Lung microvascular endothelial cell (primary cell): ENCODE measurements at places on chromosomes 2 and 18.

DNA sequence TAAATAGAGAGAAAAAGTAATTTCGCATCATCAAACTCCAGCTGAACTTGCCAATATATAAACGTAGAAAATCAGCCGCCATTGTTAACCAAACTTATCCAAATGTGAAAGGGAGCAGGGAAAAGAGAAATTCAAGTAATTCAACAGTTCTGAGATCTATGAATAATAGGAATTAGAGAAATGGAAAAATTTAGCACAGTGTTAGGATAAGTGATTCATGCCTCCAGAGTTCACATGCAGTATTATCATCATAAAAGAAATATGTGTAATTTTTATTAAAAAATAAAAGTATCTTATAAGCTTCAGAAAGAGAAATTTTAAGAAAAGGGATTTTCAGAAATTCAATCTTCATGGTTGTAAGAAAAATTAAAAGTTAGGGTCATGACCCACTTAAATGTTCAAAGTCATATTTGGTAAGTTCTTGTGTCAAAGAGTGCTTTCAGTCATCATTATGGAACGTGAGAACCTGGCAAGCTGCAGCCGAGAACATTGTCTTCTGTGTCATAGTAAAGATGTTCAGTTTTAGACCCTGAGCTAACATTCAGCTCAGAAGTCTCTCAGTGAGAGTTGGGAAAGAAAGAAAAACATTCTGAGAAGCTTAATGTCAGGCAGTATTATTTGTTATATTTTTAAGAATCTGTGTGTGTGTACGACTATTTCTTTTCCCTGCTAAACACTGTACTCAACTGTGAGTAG, 414.3 kb upstream of the RGPD4 start:
- DNase-seq, result no peak

DNA sequence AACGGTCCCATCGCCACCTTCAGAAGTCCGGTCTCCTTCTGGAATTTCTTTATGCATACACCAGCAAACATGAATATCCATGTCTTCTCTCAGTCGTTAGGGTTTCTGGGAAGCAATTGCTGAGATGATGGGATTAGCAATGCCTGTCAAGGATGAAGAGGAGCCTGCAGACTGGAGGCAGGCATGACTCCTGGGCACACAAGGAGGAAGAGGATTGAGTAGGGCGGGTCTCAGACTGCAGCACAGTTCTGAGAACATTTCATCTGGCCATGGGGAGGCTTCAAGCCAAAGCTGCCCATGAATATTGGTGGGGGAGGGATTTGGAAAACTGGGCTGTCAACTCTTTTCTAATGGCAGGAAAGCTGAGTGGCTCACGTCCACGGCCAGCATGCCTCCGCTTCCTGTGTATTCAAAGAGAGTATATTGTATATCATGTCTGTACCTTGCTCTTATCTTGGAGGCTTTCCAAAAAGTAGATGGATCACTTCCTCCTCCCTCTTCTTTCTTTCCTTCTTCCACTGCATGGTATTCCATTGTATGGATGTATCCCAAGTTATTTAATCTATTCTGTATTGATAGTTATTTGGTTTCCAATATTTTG, 24.5 kb downstream of the MC2R start:
- no peak for DNase-seq

GRCh38 chr18:6412933-6413472, 1.7 kb downstream of the L3MBTL4 start:
- DNase-seq, result no peak

- DNase-seq, result no peak
Observed at GRCh38 chr18:57831597-57832377, 28.7 kb upstream of the ATP8B1 start.

- DNase-seq, result peak; percentile 70
Observed at GRCh38 chr2:162890690-162891311, 52.2 kb upstream of the KCNH7 start.
